CD4-positive, alpha-beta T cell (primary cell): ENCODE measurements at places on chromosomes 5 and 9. TPM values are rescaled to one million over a fixed set of nuclear protein-coding genes. Genes with fewer than 3 reads are reported as not detected.
A peak's percentile ranks its signal among the peaks of the same experiment; 100 is the strongest.

CCL21 gene
- not detected for total RNA-seq

FGFR4 gene
- 3.1 TPM for total RNA-seq

EQTN gene
- total RNA-seq, result not detected

TERT gene
- total RNA-seq, result 0.84 TPM

CER1 gene
- total RNA-seq, result not detected

DNA sequence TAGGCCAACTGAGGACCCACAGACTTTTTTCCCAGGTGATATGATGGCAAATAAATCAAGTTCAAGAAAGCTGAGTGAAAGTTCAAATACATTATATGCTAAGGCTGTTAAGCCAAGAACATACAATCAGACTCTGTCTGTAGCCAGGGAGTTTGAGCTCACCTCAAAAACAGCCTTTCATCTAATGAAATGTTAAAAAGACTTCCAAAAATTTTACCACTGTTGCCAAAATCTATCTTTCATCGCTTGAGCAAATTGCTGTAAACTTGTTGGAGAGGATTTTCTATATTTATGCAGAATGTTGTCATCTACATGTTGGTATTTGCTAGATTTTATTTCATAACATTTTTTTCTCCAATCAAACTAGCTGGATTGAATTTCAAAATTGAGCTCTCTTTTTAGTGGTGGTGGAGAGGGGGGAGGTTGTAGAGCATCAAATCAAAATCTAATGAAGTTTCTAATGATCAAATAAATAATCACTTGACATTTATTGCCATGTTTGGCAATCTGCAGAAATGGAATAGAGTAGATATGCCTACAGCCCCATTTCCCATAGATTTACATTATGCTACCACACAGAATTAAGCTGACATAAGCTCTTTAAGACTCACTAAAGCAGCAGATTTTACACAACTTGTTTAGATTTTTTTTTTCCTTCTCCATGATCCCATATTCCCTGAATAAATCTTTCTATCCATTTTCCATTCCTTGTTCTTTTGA, 828.9 kb upstream of the ZNF608 start:
- H3K36me3 ChIP-seq, result no peaks in the 10 kb centered on the region
- no peak overlapping the region for H3K4me3 ChIP-seq
- no peak overlapping the region for H3K27ac ChIP-seq
- H3K27me3 ChIP-seq, result no peaks in the 10 kb centered on the region
- H3K4me1 ChIP-seq, result no peaks in the 10 kb centered on the region
- DNase-seq, result no peak

DNA sequence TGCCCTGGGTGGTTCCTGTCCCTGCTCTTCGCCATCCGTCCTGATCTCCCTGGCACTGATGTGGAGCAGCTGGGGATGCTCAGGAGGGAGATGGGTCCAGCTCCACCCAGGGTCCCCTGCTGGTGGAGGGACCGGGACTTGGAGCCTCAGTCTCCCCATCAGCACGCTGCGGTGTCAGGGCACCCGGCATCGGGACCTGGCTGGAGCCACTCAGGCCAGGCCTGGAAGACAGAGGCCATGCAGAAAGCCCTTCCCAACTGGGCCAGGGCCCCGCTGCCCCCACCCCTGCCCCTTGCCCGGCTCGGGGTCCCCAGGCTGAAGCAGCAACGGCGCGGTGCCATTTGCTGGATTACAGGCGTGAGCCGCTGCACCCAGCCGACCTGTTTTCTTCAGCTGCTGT, 40.3 kb upstream of the NSMF start:
- no peak for DNase-seq
- H3K4me1 ChIP-seq, result no peaks in the 10 kb centered on the region
- no peaks in the 10 kb centered on the region for H3K27me3 ChIP-seq
- H3K36me3 ChIP-seq, result no peaks in the 10 kb centered on the region

DNA sequence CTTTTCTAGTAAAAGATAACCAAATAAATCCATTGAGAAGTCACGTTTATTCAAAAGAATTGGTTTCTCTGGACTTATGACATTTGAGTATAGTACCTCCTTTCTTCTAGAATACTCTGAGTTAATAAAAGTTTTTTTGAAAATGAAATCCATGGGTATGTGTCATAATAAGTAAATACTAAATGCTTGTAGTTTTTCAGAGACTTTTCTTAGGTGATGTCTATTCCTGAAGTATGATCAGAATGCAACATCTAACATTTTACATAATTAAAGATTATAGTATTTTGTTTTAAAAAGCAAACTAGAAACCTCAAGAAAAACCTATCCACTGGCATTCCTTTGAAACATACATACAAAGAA, 63.2 kb downstream of the NFIB start:
- H3K36me3 ChIP-seq, result no peaks in the 10 kb centered on the region
- peaks cover 5% of the 10 kb centered on the region for H3K27me3 ChIP-seq
- no peak overlapping the region for H3K4me3 ChIP-seq
- no peak for DNase-seq

DNA sequence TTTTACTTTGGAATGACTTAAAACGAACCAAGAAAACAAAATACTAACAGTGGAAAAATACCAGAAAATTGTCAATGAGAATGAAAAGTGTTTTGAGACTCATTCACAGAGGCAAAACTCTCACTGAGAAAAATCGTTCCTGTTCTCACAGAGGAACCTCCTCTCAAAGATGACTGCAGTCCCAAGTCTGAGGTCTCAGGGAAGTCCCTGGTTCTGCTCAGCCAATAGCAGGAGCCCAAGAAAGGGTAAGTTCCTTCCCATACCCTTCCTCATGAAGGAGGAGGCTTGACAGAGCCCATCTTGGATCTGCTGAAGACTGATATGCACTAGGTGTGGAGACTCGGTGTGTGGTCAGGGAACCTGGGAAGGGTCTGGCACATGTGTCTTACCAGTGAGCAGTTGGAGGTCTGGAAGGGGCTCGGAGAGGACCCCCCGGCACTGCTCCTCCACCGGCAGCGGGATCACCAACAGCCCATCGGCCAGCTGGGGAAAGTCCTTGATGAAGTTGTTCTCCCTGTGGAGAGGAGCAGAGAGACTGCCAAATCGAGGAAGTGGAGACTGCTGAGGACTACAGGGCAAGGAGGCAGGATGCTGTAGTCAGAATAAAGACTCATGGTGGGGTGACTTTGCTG, 46.0 kb downstream of the TRIM32 start:
- no peak for DNase-seq
- H3K4me1 ChIP-seq, result peaks cover 4% of the 10 kb centered on the region
- H3K4me3 ChIP-seq, result no peak overlapping the region
- H3K36me3 ChIP-seq, result no peaks in the 10 kb centered on the region
- no peak overlapping the region for H3K27ac ChIP-seq

DNA sequence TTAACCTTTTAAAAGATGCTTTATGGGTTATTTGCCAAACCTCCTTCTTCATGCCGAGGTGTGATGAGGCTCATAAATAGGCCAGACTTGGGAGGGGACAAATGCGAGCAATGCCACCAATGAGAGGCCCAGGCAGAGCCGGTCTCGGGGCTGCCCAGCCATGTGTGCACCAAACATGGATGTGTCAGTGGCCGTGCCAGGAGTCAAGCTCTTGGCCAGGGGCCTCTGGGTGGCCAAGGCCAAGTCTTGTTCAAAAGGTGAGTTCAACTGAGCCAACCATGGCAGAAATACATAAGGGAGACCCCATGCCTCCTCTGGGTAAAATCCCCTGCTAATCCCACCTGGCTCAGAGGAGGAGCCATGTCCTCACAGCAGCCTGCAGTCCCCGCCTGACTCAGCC, 10.9 kb upstream of the LCN15 start:
- no peaks in the 10 kb centered on the region for H3K27me3 ChIP-seq
- no peaks in the 10 kb centered on the region for H3K36me3 ChIP-seq
- no peak overlapping the region for H3K4me3 ChIP-seq
- DNase-seq, result no peak

- H3K36me3 ChIP-seq, result no peaks in the 10 kb centered on the region
- H3K27me3 ChIP-seq, result no peaks in the 10 kb centered on the region
- H3K4me3 ChIP-seq, result no peak overlapping the region
- H3K4me1 ChIP-seq, result no peaks in the 10 kb centered on the region
- DNase-seq, result no peak
These were observed 12.7 kb upstream of the SLC25A48 start for GRCh38 chr5:135821802-135822201.

DNA sequence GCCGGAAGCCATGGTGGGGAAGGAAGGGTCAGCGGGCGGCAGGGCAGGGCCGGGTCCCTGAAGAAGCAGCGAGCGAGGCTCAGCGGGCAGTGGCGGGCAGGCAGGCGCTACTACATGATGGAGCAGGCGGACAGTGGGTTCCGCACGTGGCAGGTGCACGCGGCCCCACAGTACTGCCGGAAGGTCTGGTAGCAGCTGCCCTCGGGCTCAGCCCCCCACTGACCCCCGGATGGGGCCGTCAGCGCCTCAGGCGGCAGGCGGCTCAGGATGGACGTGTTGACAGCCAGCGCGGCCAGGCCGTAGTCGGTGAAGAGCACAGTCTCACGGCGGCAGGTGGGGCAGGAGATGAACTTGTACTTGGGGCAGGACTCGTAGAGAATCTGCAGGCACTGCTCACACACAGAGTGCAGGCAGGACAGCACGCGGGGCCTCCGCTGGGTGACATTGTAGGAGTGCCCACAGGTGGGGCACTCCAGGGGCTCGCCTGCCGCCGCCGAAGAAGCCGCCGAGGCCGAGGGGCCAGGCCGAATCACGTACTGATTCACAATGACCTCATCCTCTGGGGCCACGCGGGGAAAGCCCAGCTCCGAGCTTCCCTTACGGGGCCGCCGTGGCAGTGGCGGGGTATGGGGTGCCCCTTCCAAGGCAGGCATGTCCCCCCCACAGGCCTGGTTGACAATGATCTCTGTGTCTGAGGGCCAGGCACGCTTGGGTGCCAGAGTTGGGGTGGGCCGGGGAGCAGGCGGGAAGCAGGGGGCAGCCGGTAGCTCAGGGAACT, 1.5 kb downstream of the RNF208 start:
- no peak overlapping the region for H3K27ac ChIP-seq
- peaks cover under 1% of the 10 kb centered on the region for H3K36me3 ChIP-seq
- H3K4me3 ChIP-seq, result no peak overlapping the region
- peaks cover 29% of the 10 kb centered on the region for H3K4me1 ChIP-seq

- no peaks in the 10 kb centered on the region for H3K36me3 ChIP-seq
- no peaks in the 10 kb centered on the region for H3K4me1 ChIP-seq
- no peak for DNase-seq
- H3K27me3 ChIP-seq, result no peaks in the 10 kb centered on the region
- no peak overlapping the region for H3K4me3 ChIP-seq
- H3K27ac ChIP-seq, result no peak overlapping the region
These were observed 181.1 kb upstream of the DAB2 start for GRCh38 chr5:39605588-39606575.

DNA sequence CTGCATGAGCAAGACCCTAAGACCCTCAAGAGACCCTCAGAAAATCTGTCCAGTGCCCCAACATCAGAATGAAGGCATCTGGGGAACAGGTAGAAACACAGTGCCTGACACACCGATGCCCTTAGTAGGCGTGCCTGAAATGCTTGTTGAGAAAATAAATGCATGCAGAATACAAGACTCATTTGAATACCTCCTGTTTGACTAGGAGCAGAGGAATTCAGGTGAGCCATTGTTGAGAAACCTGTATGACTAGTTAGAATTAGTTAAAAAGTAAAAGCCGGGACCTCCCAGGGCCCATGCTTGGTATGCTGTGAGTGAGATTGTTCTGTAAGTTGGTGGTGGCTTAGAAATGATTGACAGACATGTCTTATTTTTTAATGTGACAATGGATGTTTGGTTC, 55.0 kb downstream of the WWC1 start:
- no peak overlapping the region for H3K4me3 ChIP-seq
- no peaks in the 10 kb centered on the region for H3K4me1 ChIP-seq
- no peak overlapping the region for H3K27ac ChIP-seq
- DNase-seq, result no peak
- H3K27me3 ChIP-seq, result no peaks in the 10 kb centered on the region

DNA sequence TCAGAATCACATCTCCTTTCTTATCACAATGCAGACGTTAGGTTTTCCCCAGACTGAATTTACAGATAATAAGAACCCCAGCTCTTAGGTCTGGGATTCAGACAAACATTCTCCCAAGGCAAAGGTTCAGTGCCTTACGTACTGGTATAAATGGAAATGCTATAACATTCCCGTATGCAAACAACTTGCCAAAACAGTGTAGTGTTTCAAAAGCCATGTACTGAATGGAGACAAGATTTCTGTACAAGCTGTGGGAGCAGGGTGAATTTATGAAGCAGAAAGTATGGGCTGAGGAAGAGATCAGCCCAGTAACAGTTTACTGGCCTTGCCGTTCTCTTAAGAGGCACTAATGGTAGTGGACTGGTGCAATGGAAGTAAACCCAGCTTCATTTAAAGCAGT, 225.5 kb upstream of the ZNF462 start:
- DNase-seq, result no peak
- H3K4me3 ChIP-seq, result no peak overlapping the region
- no peaks in the 10 kb centered on the region for H3K36me3 ChIP-seq
- H3K4me1 ChIP-seq, result no peaks in the 10 kb centered on the region
- H3K27me3 ChIP-seq, result no peaks in the 10 kb centered on the region

- H3K36me3 ChIP-seq, result no peaks in the 10 kb centered on the region
- no peaks in the 10 kb centered on the region for H3K27me3 ChIP-seq
- H3K27ac ChIP-seq, result no peak overlapping the region
- DNase-seq, result no peak
- no peaks in the 10 kb centered on the region for H3K4me1 ChIP-seq
These were observed 43.8 kb upstream of the GAS1 start for GRCh38 chr9:86991077-86991476.

DNA sequence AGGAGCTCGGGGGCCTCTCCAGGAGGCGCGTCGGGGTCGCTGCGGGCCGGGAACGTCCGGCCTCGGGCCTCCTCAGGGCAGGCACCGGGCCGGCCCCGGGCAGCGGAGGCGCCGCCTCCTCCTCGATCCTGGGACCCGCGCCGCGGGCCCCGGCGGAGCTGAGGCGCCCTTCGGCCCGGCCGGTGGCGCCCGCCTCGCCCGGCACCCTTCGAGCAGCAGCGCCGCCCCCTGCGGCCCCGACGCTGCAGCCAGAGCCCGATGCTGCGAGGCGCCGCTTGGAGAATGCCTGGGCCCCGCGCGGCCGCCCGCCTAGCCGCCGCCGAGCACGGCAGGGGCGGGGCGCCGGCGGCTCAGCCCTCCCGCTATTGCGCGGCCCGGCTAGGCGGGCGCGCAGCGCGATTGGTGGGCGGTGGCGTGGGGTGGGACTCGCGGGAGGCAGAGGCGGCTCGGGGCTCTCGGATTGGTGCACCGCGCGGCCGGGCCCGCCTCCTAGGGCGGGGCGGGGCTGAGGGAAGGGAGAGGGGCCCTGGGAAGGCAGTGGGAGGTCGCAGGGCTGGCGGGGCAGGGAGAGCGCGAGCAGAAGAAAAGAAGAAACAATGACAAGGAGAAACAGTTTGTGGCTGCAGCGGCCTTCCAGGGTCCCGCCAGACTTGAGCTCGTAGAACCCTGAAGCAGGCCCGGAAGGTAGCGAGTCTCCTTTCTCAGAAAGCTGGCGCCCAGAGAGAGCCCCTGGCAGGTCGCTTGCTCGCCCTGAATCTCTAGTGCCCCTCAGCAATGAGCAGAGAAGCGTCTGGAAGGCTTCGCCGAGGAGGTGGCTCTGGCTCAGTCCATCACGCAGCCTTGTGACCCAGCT, at the start of gene EEIG1:
Gene EEIG1 (minus strand): TSS at position 284 of the 853 bp plus-strand sequence. CDS start 852 bp downstream, outside the sequence.
- H3K36me3 ChIP-seq, result peaks cover 23% of the 10 kb centered on the region
- peak; percentile 98 for DNase-seq
- H3K4me1 ChIP-seq, result peaks cover 58% of the 10 kb centered on the region
- no peaks in the 10 kb centered on the region for H3K27me3 ChIP-seq

- H3K27ac ChIP-seq, result no peak overlapping the region
- no peak for DNase-seq
- no peak overlapping the region for H3K4me3 ChIP-seq
- H3K27me3 ChIP-seq, result no peaks in the 10 kb centered on the region
These were observed 13.1 kb upstream of the LHFPL2 start for GRCh38 chr5:78661691-78662090.
